NCI-H510A (cell line): ENCODE measurements at places on chromosomes 4 and X.

DNA sequence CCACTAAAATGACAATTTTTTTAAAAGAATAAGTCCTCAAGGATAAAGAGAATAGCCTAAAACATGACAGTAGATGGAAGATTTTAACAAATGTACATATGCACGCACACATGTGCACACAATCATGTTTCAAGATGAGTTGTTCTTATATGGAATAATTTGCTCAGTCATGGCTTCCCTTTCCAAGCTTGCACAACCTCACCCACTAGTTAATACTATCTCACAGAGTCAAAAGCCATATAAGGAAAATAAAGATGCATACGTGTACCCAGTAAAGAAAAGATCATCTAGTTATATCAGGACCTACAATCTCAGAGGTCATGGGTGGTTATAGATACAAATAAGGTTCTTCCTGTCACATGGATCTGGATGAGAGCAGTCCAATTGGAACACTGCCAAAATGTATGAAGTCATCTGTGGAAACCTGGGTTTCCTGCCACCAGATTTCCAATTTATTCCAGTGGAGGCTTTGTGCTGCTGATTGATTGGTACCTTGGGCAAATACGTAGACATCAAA lies 56.1 kb downstream of the FAM13A start:
- peak; percentile 72 for DNase-seq

- no peak for DNase-seq
Measured at GRCh38 chr4:2443061-2443730, 24.4 kb downstream of the CFAP99 start.

DNA sequence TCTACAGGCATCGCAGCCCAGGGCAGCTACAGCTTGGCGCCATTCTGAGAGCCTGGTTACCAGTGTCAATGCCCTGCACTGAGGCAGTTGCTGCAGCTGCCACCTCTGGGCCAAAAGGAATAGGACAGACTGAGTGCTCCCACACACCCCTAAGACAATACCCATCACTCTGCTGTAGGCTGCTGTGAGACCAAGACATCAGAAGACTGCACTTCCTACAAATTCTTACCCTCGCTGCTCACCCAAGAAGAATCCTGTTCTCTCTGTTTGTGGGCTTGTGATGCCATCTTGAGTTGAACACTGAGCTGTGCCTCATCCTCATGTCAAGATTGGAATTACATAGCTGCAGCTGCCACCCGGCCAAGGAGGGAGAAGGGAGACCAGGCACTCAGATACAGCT lies 1847.0 kb upstream of the PCDH10 start:
- DNase-seq = no peak

DNA sequence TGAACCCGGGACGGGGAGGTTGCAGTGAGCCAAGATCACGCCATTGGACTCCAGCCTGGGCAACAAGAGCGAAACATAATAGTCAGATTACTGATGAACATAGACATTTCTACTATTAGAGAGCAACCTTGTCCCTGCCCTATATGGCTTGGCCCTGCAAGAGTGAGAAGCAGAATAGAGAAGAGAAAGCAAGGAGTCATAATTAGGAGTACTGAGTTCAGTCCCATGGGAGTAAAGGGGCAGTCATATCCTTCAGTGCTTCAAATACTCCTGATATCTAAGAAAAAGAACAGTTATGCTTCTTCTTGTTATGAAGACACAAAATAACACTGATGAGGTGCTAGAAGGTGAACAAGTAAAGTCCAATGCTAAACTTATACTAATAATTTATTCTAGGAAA lies 33.8 kb downstream of the CLDN2 start:
- DNase-seq = no peak

- peak; percentile 58 for DNase-seq
Measured at GRCh38 chrX:93673056-93673868, at the start of gene NAP1L3. Gene NAP1L3, minus strand, starts transcription at chrX:93673578. Its CDS starts 274 bp downstream, at chrX:93673304.

DNA sequence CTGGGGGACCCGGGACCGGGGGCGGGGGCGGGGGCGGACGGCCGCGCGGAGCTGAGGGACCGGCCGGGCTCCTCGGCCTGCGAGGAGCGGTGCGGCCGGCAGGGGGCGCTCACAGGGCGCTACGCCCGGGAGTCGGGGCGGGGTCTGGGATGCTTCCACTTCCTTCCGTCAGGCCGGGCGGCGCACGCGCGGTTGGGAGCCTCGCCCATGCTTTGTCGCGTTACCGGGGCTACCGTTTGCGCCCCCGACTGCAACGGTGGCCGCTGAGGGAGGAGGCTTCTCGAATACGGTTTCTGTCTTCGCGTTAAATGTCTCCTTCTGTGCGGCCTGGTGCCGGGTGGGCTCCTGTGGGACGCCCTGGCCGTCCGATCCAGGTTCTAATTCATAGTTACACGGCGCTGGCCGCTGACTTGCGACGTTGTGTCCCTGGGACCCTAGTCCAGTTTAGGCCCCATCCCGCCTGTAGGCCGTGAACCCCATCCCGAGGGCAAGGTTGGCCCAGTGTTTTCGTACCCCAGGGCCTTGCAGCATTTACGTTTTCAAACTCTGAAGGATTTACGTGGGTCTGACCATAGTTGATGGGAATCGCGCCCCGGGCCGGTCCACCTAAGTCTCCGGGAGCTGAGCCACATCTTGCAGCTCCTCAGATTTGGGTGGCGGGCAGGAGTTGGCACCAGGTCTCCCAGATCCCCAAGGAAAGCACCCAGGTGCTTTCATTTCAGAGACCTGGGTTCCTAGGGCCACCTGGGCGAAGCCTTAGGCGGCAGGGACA lies 549 bp downstream of the MSL3 start:
- DNase-seq = peak; percentile 72

DNA sequence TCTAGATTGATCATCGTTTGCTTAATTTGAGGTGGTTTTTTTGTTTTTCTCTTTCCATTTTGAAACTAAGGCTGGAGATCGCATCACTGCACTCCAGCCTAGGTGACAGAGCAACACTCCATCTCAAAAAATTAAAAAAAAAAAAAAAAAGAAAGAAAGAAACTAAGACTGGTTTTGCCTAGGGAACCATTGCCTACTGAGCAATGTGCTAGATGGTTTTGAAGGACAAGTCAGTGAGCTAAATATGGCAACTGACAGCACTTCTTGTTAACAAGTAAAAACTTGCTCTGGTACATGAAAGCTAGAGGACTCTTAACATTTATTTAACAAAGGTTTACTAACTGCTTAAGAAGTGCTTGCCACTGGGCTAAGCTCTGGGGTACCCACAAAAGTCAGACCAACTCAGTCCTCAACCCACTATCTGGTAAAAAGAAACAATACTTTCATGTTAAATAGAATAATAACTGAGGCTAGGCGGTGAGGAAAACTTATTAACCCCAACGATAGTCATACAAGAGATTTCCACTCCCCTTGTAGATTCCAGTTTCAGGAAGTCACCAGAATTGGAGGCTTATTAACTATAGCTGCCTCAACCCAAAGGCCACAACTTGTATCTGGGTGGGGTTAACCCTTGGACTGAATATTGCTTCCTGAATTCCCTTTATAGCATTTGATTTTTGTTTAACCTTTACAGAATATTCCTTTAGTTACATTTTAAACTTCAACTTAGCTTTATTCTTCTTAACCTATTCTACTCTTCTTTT lies 111.6 kb downstream of the FRYL start:
- peak; percentile 2 for DNase-seq

- DNase-seq = no peak
Measured at GRCh38 chr4:5133201-5133600, 81.9 kb downstream of the STK32B start.

DNA sequence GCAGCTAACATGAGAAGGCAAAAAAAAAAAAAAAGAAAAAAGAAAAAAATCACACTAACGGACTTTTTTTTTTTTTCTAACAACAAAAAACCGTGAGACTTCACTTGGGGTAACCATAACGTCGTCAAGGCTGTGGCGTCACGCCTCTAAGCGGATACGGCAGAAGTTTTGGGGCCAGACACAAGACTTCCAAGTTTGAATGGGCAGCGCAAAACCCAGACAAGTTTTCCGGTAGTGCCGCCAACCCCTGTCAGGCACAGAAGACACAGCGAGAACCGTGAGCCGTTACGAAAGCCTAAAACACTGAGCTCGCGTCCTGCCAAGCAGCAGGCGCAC lies 556 bp upstream of the SMARCA5 start:
- no peak for DNase-seq

DNA sequence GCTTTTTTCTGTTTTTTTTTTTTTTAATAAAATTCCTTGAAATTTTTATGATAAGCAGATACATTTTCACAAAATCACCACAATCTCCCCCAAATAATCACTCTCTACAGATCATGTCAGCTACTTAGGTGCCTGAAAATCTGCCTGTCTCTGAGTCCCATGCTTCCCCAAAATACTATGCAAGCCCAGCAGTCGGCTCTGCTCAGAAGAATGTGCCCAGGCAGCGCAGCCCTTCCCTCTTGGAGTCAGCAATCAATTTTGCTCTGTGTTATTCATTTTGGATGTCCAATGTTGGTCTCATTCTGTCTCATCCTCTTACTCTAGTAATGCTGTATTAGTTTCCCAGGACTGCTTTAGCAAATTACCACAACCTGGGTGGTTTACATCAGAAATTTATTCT lies 24.9 kb upstream of the C1QTNF7 start:
- DNase-seq = no peak

DNA sequence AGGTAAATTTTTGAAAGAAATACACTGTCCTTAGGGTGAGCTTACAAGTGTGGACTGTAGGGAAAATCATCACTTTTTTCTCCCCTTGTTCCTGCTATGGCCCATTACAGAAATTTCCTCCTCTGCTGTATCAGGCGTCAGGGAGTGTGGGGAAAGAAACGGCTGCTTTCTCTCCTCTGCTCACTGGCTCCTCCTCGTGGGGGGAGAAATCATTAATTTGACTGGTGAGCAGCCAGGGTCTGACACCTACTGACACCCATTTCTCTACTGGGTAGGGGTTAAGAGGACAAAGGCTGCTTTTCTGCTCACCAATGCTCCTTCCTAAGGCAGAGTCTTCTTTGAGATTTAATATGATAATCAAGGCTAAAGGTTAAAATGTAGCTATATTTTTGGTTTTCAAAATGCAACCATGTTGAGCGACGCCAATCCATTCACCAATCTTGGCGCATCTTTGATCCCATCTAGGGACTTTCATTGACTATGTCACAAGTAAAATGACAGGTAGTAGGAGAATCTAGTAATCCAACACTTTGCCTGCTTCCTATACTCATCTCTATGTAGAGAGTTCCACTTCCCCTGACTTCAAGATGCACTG lies 25.1 kb downstream of the SETD7 start:
- DNase-seq = peak; percentile 1

DNA sequence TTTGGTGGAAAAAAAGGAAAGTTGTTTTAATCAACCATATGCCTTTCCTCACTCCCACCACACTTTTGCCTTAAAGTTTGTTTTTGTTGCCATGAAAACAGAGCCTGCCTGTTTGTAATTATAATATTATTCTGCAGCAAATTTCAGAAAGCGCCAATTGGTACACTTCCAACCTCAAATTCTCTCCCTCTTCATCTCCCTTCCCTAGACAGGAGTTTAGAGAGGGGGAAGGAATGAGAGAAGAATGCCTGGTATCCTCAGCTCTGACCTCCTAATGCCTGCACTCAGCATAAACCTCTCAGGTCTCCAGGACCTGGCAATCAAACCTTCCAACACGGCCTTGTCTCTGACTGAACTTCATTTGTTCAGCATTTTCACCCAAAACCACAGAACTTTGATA lies 138.4 kb upstream of the HCCS start:
- DNase-seq = no peak

DNA sequence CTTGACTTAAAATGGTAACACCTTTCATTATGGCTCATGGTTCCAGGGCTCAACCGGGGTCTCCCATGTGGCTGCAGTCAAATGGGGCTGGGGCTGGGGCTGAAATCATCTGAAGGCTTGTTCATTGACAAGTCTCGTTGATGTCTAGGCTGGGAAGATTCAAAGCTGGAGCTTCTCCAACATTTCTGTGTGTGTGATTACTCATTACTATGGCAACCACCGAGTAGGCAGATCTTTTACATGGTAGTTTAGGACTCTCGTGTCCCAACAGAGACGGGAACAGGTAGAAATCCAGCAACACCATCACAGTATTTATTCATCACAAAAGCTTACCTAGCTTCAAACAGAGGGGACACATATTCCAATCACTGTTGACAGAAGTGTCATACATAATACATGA lies 7.8 kb downstream of the YTHDC1 start:
- DNase-seq = no peak

DNA sequence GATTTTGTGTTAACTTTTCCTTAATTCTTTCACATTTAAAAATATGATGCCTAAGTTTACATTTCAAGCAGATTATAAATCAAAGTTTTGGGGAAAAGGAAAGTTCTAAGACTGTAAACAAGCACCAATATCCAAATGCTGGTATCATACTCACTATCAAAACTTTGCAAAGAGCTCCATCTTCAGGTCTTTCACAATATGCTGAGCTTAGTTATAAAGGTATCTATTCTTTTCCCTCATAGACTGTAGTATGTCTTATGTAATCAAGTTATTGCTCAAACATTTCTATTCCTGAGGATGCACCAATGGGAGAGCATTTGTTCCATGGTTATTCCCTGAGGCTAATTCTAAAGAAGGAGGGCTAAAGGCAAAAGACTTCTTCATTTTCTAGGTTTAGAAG lies 207.9 kb upstream of the FAM241A start:
- DNase-seq = no peak

GRCh38 chr4:105996845-105997244 lies 101.6 kb downstream of the NPNT start:
- DNase-seq = no peak

DNA sequence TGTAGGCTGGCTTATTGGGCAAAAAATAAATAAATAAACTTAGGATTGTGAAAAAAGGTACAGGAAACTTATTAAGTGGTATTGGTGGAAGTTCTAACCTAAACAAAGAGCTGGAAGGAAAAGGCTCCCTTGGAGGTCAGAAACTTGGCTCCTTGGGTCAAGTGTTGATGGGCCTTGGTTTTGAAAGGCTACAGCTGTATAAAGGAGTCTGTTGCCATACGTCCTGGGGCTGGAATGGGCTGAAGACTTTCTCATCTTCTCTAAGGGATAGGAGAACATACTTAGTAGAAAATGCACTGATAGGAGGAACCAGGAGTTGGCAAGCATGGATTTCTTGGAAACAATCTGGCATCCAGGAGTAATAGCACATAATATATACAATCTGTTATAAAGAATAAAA lies 56.6 kb downstream of the PDLIM5 start:
- DNase-seq = no peak

DNA sequence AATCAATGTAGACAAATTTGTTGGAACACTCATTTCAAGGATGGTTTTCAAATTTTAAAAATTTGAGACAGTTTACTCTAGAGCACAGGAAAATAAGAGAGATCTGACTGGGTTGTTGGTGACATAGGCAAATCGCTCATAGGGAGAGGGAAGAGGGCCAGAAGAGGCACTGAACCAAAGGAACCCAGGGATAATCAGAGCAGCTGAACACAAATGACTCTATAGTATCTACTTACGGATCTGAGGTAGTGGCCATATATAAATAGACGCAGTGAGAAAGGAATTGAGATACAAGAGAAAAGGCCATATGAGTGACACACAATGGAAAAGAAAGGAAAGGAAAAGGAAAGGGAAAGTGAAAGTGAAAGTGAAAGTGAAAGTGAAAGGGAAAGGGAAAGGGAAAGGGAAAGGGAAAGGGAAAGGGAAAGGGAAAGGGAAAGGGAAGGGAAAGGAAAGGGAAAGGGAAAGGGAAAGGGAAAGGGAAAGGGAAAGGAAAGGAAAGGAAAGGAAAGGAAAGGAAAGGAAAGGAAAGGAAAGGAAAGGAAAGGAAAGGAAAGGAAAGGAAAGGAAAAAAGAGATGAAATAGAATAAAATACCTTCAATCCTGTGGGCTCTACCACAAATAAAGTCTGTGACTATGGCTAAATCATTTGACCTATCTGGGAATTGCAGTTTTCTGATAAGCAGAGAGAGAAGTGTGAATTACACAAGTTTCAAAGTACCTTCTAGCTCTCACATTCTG lies 759.2 kb downstream of the DMD start:
- no peak for DNase-seq
